ENCODE measurements at places on chromosomes 6 and 20. TPM values are rescaled to one million over a fixed set of nuclear protein-coding genes. Genes with fewer than 3 reads are reported as not detected.

Gene SCUBE3
- 10.0 TPM for total RNA-seq

Gene LGSN
- 729 TPM for total RNA-seq

Gene HSPA1A
- 744 TPM for total RNA-seq

Gene KCNS1
- 1.5 TPM for total RNA-seq

Gene CST5
- total RNA-seq, result not detected

Gene PPIL6
- 10.0 TPM for total RNA-seq

Gene PSORS1C1
- total RNA-seq, result 0.22 TPM

Gene FAM83C
- 0.16 TPM for total RNA-seq

Gene ACAT2
- total RNA-seq, result 16.2 TPM

Gene CUTA
- 76.4 TPM for total RNA-seq

Gene TBX18
- total RNA-seq, result 38.1 TPM

Gene RARS2
- total RNA-seq, result 58.4 TPM

Gene GABBR1
- total RNA-seq, result 81.5 TPM

Gene LY6G6C
- total RNA-seq, result not detected

Gene MSH5
- total RNA-seq, result 16.5 TPM

Gene ZNF831
- 0.16 TPM for total RNA-seq

Gene LINC00237
- 2.1 TPM for total RNA-seq

Gene SLCO4A1
- total RNA-seq, result 8.0 TPM

Gene F13A1
- total RNA-seq, result 45.1 TPM

Gene ZKSCAN4
- total RNA-seq, result 12.1 TPM

Gene MCM8
- total RNA-seq, result 14.3 TPM

Gene UNC93A
- total RNA-seq, result not detected

Gene LPA
- total RNA-seq, result 0.93 TPM

Gene CLVS2
- 11.6 TPM for total RNA-seq

Gene GCNT2
- total RNA-seq, result 34.2 TPM

Gene GHRH
- not detected for total RNA-seq

Gene TRDN
- 33.2 TPM for total RNA-seq

Gene PDE10A
- 19.6 TPM for total RNA-seq

Gene MOCS1
- total RNA-seq, result 20.8 TPM

Gene SMLR1
- total RNA-seq, result not detected

Gene EGFL8
- 21.4 TPM for total RNA-seq

Gene HEY2
- total RNA-seq, result 6.6 TPM

Gene FOXS1
- total RNA-seq, result 2.3 TPM

Gene PNLDC1
- 0.49 TPM for total RNA-seq

Gene METTL24
- 12.0 TPM for total RNA-seq

Gene RIOK1
- 42.2 TPM for total RNA-seq

Gene TGM3
- 0.66 TPM for total RNA-seq

Gene CPXM1
- total RNA-seq, result 89.2 TPM

Gene HLA-DOA
- total RNA-seq, result 0.71 TPM

Gene OXT
- total RNA-seq, result not detected

Gene CGA
- total RNA-seq, result not detected

Gene PPP1R3D
- 6.0 TPM for total RNA-seq

Gene RIPK1
- total RNA-seq, result 23.1 TPM

Gene BPI
- 2.4 TPM for total RNA-seq

Gene MDFI
- 30.1 TPM for total RNA-seq

Gene SUPT3H
- 30.2 TPM for total RNA-seq

All from camera-type eye (tissue), 1 donor.